ENCODE measurements at places on chromosomes 13 and 19.

DNA sequence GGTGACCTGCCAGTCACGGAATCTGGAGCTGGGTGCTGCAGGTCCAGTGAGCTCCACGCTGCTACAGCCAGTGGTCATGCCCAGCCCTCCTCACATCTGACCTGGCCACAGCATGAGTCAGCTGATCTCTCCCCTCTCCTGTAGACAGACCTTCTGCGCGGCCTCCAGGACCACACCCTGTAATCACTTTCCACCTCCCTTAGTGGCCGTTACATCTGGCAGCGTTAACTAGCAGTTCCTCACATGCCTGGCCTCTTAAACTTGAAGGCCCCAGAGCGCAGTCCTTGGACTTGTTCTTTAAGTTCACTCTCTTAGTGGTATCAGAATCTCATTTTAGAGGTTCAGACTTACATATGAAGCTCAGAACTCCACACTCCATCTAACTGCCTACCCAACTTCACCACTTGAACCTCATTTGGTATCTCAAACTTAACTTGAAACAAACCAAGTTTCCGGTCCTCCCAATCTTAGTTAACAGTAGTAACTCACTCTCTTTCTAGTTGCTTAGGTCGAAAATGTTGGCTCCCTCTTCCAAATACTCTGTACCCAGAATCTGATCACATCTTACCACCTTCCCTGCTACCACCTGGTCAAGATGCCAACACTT, 22.7 kb downstream of the MIPEP start:
- DNase-seq = no peak

DNA sequence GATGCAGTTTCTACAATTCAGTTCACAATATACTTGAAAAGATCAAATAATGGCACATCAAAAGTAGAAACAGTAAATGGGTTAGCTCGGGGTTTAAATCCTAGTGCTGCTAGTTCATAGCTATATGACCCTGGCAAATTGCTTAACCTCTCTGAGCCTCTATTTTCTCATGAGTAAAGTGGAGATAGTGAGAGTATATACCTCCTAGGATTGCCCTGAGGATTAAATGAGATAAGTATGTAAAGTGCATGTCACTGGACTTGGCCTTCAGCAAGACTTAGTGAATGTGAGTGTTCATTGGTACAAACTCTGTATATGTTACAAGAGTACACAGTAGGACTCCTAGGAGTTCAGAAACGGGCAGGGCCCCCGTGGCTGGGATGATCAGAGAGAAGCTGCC, 248.3 kb downstream of the DLEU7 start:
- no peak for DNase-seq

DNA sequence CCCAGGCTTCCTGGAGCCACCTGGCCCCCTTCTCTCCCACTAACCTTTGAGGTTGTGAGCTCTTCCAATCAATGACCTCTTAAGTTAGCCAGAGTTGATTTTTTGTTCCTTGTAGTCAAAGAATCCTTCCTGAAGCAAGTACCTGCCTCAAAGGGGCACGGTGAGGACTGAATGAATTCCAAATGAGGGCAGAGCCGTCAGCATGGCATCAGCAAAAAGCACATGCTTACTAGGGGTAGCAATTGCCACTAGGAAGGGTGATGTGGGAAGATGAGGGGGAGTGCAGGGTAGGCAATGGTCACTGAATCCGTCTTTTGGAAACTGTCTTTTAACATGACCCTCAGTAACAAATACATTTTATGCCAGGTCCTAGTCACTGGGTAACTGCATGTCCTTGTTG, 15.6 kb upstream of the DHRS12 start:
- no peak for DNase-seq

DNA sequence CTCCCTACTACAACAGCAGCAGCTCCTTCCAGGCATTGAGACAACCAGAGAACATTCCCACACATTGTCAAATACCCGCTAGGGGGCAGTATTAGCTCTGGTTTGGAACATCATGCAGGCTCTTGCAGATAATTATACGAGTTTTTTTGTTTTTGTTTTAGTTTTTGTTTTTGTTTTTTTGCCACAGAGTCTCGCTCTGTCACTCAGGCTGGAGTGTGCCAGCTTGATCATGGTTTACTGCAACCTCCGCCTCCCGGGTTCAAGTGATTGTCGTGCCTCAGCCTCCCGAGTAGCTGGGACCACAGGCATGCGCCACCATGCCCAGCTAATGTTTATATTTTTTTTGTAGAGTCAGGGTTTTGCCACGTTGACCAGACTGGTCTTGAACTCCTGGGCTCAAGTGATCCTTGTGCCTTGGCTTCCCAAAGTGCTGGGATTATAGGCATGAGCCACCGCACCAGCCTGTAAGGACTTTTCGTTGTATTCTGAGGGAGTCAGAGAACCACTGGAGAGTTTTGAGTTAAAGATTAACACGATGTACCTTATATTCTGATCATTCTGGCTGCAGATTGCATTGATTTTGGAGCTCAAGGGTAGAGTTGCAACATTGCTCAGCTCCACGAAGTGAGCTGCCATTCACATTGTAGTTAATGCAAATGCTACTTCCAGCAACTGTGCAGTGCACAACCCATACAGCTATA, 41.7 kb upstream of the CEACAM20 start:
- peak; percentile 35 for DNase-seq

DNA sequence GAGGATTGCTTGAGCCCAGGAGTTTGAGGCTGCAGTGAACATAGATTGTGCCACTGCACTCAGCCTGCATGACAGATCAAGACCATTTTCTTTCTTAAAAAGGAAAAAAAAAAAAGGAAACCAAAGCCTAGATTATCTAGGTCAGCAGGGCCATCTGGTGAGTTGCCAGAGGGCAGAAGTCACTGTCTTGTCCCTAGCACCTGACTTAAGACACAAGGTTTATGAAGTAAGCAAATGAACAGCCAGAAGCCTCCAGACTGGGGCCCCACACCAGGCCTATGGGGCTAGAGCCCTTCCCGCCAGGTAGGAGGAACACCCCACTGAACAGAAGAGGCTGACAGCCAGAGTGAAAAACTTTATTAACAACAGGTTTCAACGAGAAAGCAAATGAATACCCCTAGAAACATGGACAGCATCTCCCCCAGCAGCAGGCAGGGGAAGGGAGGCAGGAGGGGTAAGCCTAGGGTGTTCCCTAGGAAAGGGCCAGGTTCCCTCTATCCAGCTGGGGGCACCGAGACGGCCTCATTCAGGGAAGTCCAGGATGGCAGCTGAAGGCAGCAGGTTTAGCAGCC, 1.2 kb downstream of the WDR83 start:
- no peak for DNase-seq

- DNase-seq = no peak
Observed at GRCh38 chr13:47087841-47088240, 191.0 kb upstream of the HTR2A start.

- no peak for DNase-seq
Observed at GRCh38 chr13:82791035-82791434, 1091.2 kb downstream of the SLITRK1 start.

- no peak for DNase-seq
Observed at GRCh38 chr19:17685451-17686022, 2.6 kb downstream of the UNC13A start.

DNA sequence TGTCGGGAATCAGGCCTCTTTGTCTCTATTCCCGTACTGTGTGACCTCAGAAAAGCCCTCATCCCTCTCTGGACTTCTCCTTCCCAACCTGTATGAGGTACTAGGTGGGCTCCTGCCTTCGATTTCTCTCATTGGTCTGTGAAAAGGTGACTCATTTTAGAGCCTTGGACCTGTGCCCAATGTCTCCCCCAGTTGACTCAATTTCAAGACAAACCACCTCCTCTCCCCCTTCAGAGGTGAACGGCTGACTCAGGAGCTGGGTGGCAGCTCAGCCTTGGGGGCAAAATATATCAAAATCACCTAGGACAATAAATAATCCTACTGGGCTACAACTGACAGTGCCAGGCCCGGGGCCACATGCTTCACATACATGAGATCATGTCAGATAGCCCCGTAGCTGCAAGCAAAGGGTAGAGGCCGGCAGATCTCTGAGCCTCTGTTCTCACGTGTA, 630 bp downstream of the COQ8B start:
- peak; percentile 78 for DNase-seq

GRCh38 chr19:1105008-1105872, 1.4 kb downstream of the GPX4 start:
- DNase-seq = no peak

- DNase-seq = no peak
Observed at GRCh38 chr19:40990972-40991381, at the start of gene CYP2B6. Gene CYP2B6, plus strand, starts transcription at chr19:40991282. Its CDS starts 24 bp downstream, at chr19:40991306.

- DNase-seq = no peak
Observed at GRCh38 chr19:20416661-20417060, 148.9 kb downstream of the ZNF737 start.

DNA sequence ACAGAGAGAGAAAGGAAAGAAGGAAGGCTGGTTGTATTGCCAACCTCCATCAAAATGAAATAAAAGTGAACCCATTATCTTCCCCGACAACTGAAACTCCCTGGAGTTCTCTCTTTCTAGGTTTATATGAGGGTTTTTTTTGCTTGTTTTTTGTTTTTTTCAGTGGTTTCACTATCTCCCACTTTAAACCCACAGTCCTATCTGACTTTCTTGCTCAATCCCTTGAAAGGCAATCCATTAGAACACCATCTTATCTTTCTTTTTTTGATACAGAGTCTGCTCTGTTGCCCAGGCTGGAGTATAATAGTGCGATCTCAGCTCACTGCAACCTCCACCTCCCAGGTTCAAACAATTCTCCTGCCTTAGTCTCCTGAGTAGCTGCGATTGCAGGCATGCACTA, 158.0 kb upstream of the MIR17HG start:
- no peak for DNase-seq

GRCh38 chr19:1488282-1488601, 1.9 kb downstream of the PCSK4 start:
- no peak for DNase-seq

DNA sequence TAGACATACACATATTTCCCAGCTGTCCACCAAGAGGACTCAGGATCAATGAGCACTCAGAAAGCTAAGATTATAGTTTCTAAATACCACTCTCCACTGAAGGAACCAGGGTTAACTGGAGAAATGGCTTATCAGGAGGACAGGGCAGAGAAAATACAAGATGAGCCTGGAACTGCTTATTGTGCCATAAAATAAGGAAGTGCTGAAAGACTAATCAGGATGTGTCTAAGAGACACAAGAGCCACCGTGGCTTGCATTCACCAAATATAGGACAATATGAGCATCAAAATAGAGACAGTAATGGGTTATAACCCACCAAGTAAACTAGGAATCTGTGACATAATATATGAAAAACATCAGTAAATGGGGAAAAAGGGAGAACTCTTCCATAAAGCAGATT, 32.8 kb downstream of the KLF12 start:
- no peak for DNase-seq

DNA sequence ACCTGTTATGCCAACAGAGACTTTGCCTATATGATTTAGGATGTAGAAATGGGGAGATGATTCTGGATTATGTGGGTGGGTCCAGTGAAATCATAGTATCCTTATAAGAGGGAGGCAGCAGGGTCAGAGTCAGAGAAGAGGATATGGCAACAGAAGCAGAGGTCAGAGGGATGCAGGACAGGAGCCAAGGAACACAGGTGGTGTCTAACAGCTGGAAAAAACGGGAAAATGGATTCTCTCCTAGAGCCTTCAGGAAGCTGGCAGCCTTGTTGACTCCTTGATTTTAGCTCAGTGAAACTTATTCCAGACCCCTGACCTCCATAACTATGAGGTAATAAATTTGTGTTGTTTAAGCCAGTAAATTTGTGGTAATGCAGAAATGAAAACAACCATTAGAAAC, 28.8 kb upstream of the OXGR1 start:
- DNase-seq = no peak

- no peak for DNase-seq
Observed at GRCh38 chr13:61891401-61891800, 475.8 kb upstream of the PCDH20 start.

DNA sequence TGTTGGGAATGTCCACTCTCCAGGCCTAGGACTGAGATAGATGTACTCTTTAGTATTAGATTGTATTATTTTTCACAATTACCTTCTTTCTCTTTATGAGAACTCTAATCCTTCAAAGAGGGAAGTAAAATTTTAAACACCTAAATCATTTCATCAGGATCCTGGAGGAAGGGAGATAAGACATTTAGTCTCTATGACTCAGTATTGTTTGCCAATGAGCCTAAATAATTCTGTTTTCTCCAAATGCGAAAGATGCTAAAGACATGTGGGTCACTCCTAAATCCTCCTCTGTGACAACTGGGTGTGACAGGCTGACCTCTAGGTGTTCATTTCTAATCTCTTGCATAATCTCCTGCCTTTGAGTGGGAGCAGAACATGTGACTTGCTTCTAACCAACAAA, 1736.6 kb upstream of the MIR17HG start:
- DNase-seq = no peak

DNA sequence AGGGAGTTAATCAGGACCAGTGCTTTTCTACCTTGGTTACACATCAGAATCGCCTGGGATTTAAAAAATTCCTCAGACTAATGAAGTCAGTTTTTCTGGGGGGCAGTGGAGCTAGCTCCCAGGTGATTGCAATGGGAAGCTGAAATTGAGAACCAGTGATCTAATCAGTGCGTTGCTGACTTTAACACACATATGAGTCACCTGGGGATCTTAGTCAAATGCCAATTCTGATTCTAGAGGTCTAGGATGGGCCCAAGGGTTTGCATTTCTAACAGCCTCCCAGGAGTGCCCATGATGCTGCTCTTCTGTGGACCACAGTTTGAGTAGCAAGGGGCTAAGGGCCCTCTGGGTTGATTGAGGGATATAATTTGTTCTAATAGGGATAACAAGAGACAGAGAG, 54.5 kb downstream of the KL start:
- no peak for DNase-seq

DNA sequence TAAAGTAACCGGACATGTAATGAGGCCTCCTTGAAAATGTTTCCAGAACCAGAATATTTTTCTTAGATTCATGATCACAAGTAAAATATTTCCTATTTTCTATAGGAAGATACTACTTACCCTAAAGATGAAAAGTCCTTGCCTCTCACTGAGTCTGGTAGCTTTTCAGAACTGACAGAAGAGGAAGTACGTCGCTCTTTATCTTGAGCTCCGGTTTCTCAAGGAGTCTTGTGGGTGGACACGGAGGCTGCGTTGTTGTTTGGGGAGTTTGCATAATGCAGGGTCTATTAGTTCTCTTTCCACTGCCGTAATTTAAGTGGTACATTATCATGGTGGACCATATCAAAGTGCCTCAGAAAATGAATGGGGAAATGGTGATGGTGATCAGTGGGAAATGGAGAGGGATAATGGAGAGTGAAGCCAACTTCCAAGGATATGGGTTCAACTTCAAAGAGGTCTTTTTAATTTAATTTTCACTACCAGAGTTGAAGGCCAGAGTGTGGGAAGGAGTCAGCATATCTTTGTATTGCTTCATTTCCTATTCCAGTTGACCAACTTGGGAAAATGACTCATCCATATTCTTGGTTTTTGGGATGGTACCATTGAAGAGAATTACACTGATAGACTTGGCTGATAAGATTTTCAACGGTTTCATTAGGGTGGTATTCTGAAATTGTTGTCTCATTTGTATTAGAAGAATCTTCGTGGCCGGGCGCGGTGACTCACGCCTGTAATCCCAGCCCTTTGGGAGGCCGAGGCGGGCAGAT, 23.4 kb downstream of the MBD3L2B start:
- DNase-seq = no peak

Data from thoracic aorta (tissue), 2 donors.